Urothelium cell line (cell line): ENCODE measurements at places on chromosomes 4 and X.

- DNase-seq, result peak; percentile 5
Observed at GRCh38 chr4:17112292-17112659, 213.8 kb upstream of the LDB2 start.

- DNase-seq, result no peak
Observed at GRCh38 chrX:140091125-140091886, 126.0 kb upstream of the CXorf66 start.

DNA sequence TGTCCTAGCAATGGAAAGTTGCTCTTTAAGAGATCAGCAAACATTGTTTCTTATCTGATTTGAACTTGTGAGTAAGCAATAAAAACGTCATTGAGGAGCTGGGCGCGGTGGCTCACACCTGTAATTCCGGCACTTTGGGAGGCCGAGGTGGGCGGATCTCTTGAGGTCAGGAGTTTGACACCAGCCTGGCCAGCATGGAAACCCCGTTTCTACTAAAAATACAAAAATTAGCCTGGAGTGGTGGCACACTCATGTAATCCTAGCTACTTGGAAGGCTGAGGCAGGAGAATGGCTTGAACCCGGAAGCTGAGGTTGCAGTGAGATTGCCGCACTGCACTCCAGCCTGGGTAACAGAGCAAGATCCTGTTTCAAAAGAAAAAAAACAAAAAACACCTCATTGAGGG, 11.2 kb upstream of the PLAC8 start:
- no peak for DNase-seq

GRCh38 chr4:83285055-83285407, 433 bp upstream of the COQ2 start:
- DNase-seq, result no peak

GRCh38 chr4:70914631-70915030, 12.5 kb downstream of the MOB1B start:
- no peak for DNase-seq

DNA sequence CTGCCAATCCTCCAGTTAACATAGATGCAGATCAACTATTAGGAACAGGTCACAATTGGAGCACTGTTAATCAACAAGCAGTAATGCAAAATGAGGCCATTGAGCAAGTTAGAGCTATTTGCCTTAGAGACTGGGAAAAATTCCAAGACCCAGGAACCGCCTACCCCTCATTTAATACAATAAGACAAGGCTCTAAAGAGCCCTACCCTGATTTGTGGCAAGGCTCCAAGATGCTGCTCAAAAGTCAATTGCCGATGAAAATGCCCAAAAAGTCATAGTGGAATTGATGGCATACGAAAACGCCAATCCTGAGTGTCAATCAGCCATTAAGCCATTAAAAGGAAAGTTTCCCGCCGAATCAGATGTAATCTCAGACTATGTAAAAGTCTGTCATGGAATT, 20.5 kb upstream of the TRIM61 start:
- no peak for DNase-seq

DNA sequence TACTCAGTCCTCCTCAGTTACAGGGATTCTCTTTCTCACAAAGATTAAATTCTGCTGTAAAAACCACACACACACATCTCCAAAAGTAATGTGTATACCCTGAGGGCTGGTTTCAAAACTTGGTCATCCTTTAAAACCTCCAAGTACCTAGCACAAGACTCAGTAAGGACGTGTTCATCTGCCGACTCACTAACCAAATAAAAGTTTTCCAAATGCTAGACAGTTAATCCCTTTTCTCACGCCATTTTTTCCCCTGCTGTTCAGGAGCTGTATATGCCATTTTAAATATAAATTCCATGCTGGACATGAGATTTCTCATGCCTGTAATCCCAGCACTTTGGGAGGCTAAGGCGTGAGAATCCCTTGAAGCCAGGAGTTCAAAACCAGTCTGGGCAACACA, 3.9 kb upstream of the SAT1 start:
- no peak for DNase-seq

- DNase-seq, result no peak
Observed at GRCh38 chrX:120463241-120463640, 5.9 kb downstream of the LAMP2 start.

DNA sequence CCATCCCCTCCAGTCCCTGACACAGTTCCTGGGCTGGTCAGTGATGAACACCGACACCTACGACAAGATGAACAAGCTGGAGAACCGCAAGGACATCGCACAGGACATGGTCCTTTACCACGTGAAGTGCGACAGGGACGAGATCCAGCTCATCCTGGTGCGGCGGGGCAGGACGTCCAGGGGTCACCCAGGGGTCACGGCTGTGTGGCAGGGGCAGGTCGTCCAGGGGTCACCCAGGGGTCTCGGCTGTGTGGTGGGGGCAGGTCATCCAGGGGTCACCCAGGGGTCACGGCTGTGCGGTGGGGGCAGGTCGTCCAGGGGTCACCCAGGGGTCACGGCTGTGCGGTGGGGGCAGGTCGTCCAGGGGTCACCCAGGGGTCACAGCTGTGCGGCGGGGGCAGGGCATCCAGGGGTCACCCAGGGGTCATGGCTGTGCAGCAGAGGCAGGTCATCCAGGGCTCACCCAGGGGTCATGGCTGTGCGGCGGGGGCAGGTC, 16.7 kb downstream of the ATP5ME start:
- DNase-seq, result no peak

- no peak for DNase-seq
Observed at GRCh38 chr4:133544097-133544496, 395.0 kb downstream of the PCDH10 start.

- no peak for DNase-seq
Observed at GRCh38 chrX:13226214-13226613, 93.6 kb downstream of the ATXN3L start.

- no peak for DNase-seq
Observed at GRCh38 chr4:182869697-182870096, 47.5 kb downstream of the DCTD start.

GRCh38 chr4:184281231-184282139, 63.8 kb upstream of the ENPP6 start:
- no peak for DNase-seq

- peak; percentile 36 for DNase-seq
Observed at GRCh38 chr4:81454499-81454898, 17.2 kb downstream of the RASGEF1B start.

GRCh38 chr4:8052160-8052691, 106.4 kb downstream of the ABLIM2 start:
- no peak for DNase-seq

GRCh38 chr4:5381961-5382441, 326.4 kb downstream of the EVC2 start:
- no peak for DNase-seq

DNA sequence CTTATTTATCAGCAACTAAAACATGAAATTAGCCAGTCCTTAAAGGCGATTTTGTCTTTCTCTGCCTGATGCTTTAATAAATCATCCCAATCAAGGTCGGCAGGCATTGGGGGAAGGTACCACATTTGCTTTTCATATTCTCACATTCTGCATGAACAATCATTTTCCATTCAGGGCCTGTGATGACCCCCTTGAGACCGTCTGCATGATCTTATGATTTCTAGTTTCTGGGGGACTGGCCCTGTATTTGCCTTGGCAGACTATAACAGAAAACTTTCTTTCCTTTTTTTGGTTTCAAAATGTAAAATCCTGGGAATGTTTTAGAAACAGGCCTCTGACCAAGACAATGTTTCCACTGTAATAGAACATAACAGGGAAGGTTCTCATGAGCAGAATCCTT, 296.8 kb downstream of the IDS start:
- DNase-seq, result no peak

DNA sequence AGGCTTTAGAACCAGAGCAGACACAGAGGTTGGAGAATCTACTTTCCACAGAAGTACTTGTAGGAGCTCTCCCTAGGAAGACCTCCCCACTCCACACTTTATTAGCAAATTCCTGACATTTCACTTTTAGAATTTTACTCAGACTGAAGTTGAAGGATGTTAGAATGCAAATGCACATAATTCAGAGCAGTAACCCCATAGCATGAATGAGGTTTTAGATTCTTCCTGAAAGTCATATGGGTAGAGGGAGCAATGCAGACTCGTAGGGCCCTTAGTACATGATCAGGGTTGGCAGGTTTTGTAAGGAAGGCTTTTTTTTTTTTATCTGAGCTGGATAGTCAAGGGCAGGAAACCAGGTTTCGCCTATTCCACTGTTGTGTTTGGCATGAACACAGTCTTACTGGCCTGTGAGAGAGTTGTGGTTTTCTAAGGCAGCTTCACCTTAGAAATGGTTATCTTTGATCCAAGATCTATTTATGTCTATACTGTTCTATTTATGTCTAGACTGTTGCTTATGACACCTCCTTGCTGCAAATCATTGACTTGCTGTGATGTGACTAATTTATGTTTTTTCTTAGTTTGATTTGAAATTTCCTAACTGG, 48.9 kb downstream of the SPATA18 start:
- DNase-seq, result peak; percentile 14

- no peak for DNase-seq
Observed at GRCh38 chr4:123996718-123997510, 600.3 kb downstream of the SPRY1 start.

DNA sequence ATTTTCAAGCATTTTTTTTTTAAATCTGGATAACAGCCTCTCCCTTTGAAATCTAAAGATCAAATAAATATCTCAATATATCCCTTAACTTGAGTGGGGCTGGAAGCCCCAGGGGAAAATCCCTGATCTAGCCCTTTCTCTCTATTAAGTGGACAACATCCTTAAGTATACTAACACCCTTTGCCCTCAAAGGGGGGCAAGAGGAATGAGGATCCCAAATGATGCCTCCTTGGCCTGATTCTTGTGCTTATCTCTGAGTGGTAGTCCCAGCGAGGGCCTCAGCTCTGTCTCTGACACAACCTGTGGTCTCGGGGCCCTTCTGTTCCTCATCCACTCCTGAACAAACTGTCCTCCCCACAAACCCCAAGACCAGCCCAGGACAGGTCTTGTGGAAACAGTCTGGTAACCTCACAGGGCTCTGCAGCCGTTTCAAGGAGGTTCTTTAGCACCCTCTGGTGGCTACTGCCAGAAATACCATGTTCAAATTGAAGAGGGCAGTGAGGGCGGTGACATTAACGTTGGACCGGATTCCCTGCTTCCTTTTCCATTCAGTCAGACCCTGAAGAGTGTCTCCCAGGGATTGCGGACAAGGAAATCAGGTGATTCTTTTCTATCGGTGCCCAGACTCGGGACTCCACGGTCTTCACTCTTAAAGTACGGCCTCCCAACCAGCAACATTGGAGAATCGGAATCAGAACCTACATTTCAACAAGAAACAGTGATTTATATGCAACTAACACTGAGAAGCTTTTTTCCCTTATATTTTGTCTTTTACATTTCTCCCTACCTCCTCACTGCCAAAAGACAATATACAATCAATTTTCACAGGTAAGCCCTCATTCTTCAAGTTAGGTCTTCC, 13.0 kb downstream of the CXCL13 start:
- peak; percentile 81 for DNase-seq

- DNase-seq, result peak; percentile 59
Observed at GRCh38 chrX:154398668-154399526, 720 bp downstream of the RPL10 start.

DNA sequence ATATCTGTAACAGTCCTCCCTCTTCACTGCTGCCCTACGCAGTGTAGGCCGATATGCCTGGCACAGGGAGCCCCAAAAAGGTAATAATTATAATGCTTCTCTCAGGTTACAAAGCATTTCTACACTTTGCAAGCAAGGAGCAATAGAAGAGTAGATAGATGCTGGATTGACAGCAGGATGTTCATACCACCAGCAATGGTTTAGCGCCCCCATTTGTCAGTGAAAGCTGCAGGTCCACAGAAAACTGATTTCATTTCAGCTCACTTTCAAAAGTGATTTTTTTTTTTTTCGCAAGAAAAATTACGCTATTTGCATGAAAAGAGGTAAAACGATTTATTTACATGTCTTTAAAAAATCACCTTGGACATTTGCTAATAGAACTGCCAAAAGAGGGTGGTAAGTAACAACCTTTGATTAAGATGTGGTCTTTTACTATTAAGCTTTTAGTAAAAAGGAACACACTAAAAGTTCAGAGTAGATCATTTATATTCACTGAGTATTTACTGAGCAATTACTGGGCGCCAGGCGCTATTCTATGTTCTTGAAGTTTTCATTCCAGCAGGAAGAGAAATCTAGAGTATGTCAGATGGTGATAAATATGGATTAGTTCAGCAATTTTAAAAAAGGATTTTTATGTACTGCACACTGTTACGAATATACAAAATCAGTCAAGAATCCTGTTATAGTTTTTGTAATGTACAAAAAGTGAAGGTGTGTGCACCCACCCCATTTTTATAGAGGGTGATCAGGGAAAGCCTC, 34.4 kb downstream of the HPF1 start:
- DNase-seq, result no peak

DNA sequence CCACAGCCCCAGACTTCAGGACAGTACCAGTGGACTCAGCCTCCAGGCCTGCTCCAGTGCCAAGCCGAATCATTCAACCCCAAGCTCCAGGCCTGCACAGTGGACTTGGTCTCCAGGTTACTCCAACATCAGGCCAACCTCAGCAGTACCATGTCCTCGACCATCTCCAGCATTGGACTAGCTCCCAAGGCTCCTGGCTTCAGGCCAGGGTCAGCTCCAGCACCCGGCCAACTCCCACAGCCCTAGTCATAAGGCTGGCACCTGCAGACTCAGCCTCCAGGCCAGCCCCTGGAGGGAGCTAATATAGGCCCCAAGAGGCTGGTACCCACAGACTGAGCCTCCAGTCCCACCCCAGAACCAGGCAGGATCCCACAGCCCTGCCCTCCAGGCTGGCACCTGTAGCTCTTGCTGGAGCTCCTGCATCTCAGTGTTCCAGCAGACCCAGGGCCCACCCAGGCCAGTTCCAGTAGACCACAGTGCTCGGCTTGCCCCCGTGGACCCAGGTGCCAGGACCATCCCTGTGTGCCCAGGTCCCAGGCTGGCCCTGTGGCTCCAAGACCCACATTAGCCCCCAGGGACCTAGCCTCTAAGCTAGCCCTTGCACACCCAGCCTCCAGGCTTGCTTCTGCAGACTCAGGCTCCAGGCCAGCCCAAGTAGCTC, 25.6 kb downstream of the ZMAT1 start:
- DNase-seq, result no peak

DNA sequence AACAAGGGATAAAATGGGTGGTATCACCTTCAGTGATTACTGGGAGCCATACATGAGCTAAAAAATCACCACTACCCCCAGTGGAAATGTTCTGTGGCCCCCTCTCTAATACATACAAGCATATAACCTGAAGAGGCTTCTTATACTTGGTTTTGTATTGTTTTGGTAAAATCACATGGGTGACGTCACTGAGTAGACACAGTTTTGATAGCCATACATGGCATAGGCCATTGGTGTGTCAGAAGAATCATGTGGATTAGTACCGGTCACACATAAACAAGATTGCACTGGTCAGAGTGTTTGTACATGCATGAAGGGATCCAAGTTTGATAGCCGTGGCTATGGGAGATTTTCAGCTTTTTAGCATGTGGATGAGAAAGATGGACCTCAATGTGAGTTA, 131.9 kb upstream of the RADX start:
- no peak for DNase-seq

GRCh38 chr4:53682908-53683307, 91.6 kb upstream of the LNX1 start:
- DNase-seq, result no peak

DNA sequence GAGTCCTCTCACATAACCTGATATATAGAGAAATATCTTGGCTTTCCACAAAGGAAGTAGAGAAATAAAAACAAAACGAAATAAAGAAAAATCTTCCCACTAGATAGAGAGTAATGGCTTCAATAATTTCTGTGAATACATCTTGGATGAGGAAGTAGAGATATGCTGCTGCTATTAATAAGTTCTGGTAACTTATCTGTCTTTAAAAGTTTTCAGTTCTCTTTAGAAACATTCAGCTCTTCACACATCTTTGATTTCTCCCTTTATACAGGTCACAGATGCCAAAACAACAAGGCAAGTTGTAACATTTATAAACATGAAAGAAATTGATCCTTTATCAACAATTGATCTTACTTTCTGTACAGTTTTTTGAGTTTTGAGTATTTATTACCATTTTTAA, 615.8 kb downstream of the TRAM1L1 start:
- DNase-seq, result no peak
